ENCODE measurements at places on chromosomes 6 and 20.

- peak; percentile 80 for DNase-seq
Observed at GRCh38 chr6:45148278-45148677, 179.9 kb upstream of the RUNX2 start.

DNA sequence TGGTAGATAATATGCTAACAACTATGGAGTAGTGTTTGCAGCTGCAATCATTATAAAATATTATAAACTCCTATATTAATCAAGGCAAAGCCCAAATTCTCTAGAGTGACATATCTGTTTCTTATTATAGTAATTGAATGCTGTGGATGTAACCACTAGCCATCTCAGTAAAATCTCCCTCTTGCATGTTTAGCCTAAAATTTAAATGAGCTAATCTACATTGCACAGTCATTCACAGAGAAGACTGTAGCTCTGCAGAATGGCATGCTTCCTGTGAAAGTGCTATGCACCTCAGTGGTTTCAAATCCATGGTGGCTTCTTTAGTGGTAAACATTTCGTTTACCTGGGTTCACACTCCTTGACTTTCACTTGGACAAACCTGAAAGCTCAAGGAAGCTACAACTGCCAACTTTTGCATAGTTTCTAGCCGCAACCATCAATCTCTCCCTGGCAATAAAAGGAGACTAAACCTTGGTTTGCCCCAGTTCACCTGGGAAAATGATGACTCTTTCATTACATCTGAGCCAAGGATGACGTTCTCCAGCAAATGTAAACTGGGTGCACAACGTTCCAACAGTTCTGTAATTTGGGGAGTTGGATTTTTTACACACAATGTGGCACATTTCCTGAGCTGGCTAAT is 47.2 kb downstream of the FILIP1 start:
- DNase-seq = no peak

- no peak for DNase-seq
Observed at GRCh38 chr6:499617-500016, 108.1 kb downstream of the IRF4 start.

DNA sequence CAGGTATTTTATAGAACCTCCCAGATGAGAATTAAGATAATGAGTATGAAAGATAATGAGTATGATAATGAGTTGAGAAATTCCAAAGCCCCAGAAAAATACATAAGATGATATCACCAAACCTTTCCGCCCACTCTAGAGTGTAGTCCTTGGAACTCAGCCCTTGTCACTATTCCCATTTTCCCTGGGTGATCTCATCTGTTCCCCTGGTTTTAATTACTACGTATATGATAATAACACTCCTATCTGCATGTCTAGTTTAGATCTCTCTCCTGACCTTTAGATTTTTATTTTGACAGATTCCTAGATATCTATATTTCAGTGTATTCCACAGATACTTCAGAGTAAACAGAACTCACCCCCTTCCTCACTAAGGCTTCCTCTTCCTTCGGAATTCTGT is 51.0 kb upstream of the ASIP start:
- DNase-seq = no peak

GRCh38 chr6:72922401-72922800 is 300.5 kb downstream of the KCNQ5 start:
- DNase-seq = no peak

- peak; percentile 8 for DNase-seq
Observed at GRCh38 chr6:119517428-119517827, 167.9 kb upstream of the MAN1A1 start.

DNA sequence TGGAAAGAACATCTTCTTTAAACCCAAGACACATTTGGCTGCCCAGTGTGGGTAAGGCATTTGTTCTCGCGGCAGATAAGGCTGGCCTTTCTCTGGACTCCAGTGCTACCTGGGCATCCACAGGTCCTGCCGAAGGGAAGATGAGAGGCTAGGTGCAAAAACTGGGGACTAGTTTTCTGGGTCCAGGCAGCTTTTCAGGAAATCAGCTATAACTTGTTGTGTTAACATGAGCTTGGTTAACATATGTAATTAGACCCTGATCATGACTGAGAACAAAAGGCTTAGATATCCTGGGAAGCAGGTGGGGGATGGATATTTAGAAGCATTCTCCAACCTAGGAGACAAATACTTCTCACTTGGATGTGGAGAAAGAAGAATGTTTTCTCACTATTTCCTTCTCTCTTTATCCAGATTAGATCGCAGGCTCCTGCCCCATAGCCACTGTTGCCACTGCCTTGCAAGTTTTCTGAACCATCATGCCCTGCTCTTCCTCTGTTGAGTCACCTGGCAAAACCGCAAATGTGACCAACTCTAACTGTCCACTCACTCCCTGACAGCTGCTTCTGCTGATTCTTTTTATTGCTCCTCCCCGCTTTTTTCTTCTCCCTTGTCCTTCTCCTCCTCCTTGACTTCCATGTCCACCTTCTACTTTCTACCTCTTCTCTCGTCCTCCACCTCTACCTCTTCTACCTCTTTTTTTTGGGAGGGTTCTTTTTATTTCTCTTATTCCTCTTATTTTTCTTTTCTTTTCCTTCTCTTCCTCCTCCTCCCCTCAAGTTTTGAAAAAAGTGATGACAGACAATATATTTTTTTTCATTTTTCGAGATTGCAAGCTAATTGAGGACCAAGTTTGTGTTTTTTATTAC is 258.1 kb downstream of the UTRN start:
- no peak for DNase-seq

- no peak for DNase-seq
Observed at GRCh38 chr20:36815454-36816091, 42.0 kb upstream of the DSN1 start.

DNA sequence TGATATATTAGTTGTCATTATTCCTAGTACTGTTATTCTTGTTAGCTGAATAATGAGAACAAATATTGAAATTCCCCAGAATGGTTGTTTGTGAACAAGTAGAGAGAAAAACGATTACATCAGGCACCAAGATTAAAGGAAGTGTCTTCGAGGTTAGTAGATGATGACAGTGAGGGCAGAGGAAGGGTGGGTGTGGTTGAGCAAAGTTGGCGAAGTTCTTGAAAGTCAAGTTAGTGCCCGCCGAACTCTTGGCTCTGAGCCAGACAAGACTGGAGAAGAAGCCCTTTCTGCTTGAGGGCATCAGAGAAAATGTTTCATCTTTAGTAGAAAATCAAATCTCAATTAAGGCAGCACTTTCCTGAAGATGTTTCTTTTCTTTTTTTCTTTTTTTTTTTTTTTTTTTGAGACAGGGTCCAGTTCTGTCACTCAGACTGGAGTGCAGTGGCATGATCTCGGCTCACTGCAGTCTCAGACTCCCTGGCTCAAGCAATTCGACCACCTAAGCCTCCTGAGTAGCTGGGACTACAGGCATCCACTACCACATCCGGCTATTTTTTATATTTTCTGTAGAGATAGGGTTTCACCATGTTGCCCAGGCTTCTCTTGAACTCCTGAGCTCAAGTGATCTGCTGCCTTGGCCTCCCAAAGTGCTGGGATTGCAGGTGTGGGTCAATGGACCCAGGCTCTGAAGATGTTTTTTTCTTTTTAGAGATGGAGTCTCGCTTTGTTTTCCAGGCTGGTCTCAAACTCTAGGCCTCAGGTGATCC is 77.1 kb downstream of the SGK1 start:
- DNase-seq = no peak

DNA sequence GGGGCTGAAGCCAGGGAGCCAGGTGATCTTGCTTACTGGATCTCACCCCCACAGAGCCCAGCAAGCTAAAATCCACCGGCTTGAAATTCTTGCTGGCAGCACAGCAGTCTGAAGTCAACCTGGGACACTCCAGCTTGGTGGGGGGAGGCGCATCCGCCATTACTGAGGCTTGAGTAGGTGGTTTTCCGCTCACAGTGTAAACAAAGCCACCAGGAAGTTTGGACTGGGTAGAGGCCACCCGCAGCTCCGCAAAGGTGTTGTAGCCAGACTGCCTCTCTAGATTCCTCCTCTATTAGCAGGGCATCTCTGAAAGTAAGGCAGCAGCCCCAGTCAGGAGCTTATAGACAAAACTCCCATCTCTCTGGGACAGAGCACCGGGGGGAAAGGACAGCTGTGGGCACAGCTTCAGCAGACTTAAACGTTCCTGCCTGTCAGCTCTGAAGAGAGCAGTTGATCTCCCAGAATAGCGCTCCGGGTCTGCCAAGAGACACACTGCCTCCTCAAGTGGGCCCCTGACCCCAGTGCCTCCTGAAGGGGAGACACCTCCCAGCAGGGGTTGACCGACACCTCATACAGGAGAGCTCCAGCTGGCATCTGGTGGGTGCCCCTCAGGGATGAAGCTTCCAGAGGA is 206.3 kb upstream of the KHDRBS2 start:
- no peak for DNase-seq

GRCh38 chr6:109717971-109718370 is 26.9 kb downstream of the FIG4 start:
- DNase-seq = no peak

DNA sequence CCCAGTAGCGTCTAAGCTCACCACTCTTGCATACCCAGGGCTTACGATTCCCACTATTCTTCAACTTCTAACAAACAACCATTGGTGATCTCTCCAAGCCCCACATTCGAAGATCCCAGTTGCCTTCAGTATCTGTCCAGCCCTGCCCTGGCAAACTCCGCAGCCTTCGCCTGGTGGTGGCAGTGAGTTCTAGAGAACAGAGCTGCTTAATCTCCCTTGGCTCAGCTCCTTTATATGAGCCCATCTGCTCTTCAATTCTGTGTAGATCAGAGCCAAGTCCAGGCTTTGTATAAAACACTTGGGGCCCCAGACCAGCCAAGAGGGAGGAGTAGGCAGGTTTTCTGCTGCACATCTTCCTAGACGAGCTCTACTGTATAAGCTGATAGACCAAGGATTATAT is 193.3 kb downstream of the PHACTR1 start:
- DNase-seq = no peak

DNA sequence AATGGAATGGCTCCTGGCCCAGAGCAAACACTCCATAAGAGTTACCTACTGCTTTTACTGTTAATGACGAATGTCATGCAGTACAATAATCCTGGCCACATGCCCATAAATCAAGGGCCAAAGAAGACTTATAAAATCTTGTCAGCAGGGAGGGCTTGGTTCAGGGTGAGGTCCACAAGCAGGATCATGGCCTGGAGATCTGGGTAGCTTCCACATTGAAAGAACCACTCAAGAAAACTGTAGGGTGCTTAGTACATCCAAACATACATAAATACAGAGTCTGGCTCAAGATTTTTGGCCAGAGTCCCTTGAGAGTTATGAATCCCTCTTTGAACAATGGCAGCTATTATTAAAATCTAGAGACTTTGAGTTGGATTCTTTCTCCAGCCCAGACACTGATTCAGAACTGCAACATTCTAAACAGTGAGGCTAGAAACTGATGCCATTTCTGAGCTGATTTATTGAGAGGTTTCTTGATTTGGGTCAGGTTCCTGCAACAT is 188.7 kb downstream of the CDC5L start:
- peak; percentile 21 for DNase-seq

GRCh38 chr20:4195499-4195898 is 180.1 kb upstream of the RNF24 start:
- DNase-seq = no peak

- DNase-seq = no peak
Observed at GRCh38 chr6:165119231-165120020, 190.0 kb downstream of the C6orf118 start.

GRCh38 chr6:69578361-69578890 is 218.4 kb downstream of the LMBRD1 start:
- no peak for DNase-seq

- DNase-seq = no peak
Observed at GRCh38 chr6:87572021-87572420, 17.8 kb downstream of the RARS2 start.

DNA sequence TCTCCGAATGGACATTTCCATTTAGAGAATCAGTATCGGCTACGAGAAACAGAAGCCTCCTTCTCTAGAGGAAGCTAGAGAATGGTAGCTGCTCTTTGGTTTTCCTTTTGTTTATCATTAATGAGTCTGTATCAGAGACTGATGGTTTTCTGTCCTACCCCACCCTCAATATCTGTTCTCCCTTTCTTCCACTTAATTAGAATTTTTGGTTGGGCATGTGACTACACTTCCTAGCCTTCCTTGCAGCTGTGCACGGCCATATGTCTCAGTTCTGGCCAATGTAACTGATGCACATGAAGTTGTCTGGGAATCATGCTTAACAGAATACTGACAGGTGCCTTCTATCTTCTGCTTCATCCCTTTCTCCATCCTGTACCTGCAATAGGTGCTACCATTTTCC is 19.0 kb downstream of the RNF24 start:
- no peak for DNase-seq

DNA sequence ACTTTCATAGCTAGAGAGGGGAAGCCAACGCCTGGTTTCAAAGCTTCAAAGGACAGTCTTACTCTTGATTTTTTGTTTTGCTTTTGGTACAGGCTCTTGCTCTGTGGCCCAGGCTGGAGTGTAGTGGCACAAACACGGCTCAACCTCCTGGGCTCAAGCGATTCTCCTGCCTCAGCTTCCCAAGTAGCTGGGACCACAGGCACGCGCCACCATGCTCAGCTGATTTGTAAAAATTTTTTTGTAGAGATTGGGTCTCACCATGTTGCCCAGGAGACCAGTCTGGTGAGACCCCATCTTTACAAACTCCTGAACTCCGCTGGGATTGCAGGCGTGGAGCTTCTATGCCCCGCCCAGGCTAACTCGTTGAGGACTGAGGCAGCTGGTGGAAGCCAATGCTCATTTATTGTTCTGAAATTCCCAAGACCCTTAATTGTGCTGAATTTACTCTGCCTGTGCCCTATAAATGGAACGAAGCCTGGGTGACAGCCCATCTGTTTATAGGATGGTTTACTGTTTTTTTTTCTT is 18.0 kb downstream of the SRSF3 start:
- no peak for DNase-seq

- DNase-seq = peak; percentile 95
Observed at GRCh38 chr20:53773792-53774401, 180.3 kb upstream of the ZNF217 start.

- DNase-seq = peak; percentile 90
Observed at GRCh38 chr6:125867483-125867942, 76.8 kb downstream of the NCOA7 start.

GRCh38 chr20:54179946-54180345 is 6.2 kb upstream of the CYP24A1 start:
- no peak for DNase-seq

GRCh38 chr6:130749402-130749801 is 77.8 kb upstream of the SMLR1 start:
- no peak for DNase-seq

DNA sequence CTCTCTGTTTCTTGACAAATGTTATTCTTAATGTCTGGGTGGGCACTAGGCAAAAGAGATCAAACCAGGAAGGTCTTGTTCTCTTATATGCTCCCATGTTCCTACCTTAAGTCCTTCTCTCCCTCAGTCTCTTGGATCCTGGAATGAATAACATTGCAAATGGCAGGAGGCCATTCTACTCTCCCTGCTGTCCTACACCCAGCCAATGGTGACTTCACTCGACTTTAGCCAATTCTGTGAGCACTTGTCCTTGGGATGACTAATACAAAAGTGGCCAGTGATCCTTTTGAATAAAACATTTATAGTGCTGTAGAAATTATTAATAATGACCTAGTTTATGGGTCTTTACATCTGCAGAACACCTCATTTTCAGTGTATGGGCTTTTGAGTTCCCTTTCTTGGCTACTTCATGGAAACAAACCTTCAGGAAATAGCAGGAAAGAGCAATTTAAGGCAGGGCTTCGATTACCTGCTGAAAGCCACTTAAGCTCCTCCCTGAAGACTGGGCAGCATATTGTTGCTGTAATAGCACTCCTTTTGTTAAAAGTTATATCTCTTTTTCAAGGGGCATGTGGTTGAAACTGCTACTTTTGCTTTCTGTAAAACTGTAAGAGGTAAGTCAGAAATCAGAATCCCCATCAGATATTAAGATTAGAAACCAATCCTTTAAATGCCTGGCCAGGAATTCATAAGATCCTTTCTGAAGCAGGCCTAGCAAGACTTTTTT is 10.5 kb downstream of the OTOR start:
- no peak for DNase-seq
